NCI-H524 (cell line): ENCODE measurements at places on chromosomes 7 and 10.
A peak's percentile ranks its signal among the peaks of the same experiment; 100 is the strongest.

DNA sequence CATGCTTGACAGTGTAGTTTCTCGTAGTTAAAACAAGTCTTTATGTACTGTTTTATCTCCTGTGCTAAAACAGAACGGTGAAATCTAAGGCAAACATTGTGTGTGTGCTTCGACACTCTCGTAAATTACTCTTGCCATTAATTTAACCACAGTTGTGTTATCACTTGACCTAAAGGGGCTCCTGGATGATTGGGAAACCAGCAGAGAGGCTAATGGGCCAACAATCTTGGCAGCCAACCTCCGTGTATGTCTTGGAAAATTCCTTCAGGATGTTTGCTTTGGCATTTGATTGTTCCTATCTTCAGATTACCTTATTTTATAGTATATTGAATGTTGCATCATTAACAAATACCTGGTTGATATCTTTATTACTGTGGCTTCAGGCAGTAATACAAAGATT lies 409.5 kb downstream of the SDK1 start:
- DNase-seq = no peak

DNA sequence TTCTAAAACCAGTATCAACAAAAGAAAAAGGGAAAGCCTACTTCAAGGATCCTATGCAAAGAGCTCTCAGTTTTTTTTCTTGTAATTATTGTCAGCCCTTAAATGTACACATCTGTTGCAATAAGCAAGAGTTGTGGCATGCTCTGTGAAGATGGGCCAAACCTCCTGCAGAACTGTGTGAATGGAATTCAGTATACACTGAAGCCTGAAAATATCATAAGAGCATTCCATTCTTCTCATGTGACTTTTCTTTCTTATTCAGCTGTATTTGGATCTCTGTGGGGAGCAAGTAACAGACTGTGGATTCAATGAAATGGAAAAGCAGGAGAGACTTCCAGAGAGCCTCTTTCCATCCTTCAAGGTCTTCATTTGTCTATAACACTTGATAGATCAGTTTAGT lies 130.7 kb downstream of the SAMD9 start:
- no peak for DNase-seq

- DNase-seq = no peak
Observed at GRCh38 chr10:112970021-112970420, 20.0 kb downstream of the TCF7L2 start.

- no peak for DNase-seq
Observed at GRCh38 chr7:114574384-114574783, 159.8 kb downstream of the FOXP2 start.

GRCh38 chr10:124722798-124723783 lies 21.1 kb downstream of the FAM53B start:
- no peak for DNase-seq

DNA sequence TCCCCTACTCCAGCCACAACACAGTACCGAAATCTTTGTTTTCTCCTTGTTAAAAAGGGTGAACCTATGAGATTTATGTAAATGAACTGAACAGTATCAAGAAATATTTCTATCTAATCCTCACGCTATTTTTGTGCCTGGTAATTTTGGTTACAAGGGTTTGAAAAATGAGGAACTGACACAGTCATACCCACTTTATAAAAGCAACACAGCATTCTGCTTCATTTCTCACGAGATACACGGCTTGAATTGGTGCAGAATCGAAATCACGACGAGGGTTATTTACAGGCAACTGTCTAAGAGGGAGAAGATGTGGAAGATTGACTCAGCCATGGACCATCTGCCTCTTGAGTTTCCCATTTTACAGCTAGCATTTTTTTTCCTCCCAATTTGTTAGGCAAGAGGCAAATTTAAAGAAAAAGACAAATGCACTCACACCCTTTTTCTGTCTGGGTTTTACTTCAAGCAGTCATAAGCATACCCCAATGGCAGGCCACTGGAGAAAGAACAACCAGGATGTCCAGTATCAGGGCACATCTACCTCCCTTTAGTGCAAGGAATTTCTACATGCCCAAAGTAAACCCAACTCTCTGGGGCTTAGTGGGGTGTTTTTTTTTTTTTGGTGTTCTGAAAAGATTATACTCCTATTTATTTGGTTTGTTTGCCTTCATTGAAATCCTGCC lies 108.1 kb downstream of the ITGB8 start:
- no peak for DNase-seq

GRCh38 chr10:49560526-49560925 lies 21.6 kb upstream of the ERCC6 start:
- no peak for DNase-seq

DNA sequence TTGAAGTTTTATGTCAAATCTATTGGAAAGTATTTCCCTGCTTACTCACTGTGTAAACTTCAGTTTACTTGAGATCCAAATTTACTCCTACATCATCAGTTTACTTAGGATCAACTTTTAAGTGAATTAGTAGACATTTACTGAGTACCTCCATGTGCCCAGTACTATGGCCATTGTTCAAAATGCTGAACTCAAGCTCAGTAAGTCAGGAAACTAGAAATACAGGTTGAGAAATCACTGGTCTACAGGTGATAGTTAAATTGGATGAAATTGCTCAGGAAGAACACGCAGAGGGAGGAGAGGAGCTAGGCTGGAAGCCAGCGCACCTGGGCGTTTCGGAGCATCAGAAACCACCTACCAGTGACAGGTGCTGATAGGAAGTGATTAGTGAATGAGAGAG lies 25.5 kb upstream of the EBLN1 start:
- no peak for DNase-seq

GRCh38 chr10:30911303-30911863 lies 120.3 kb downstream of the ZNF438 start:
- no peak for DNase-seq

- DNase-seq = no peak
Observed at GRCh38 chr10:123556736-123557135, 109.4 kb upstream of the GPR26 start.

DNA sequence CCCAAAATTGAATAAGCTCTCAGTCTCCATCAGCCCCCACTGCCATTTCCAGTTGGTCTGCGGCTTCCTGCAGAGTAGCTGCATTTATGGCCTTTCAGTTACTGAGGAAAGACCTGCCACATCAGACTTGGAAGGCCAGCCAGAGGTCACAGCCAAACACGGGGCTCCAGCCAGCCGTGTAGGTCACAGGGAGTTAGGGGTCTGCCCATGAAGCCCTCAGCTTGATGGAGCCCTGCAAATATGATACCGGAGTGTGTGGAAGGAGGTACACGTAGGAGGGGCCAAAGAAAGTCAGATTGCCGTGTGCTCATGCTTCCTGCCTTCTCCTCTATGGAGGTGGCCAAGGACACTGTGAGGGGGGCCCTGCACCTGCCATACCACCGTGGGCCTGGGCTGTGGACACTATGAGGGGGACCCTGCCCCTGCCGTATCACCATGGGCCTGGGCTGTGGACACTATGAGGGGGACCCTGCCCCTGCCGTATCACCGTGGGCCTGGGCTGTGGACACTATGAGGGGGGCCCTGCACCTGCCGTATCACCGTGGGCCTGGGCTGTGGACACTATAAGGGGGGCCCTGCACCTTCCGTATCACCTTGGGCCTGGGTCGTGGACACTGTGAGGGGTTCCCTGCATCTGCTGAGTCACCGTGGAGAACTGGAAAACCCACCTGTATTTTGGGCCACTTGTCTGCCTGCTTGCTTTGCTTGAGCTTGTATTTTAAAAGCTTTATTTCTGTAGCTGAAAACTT lies 335.7 kb upstream of the SHH start:
- no peak for DNase-seq

DNA sequence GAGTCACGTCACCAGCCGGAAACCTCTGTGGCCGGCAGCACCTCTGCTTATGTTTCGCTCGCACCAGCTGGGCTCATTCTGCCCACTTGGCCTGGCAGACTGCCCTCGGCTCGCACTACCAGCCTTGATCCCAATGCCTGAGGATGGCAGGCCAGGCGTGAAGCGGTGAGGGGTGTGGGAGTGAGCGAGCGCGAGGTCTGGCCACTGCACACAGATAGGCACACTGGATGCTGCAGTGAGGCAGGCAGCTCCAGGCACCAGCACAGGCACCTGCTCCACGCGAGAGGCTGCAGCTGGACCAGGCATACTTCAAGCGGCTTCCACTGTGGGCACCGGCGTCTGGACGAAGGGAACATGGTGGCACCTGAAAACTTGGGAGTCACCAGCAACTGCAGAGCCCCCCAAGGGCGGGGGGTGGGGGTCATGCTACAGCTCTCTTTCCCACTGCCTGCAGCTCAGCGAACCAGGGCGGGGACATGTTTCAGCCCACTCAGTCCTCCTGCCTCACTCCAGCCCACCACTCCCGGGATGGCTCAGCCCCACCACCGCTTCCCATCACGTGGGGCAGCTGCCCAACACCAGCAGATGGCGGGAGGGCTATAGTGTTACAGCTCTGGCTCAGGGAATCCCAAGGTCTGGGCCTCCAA lies 5.4 kb upstream of the DMTF1 start:
- DNase-seq = peak; percentile 90

GRCh38 chr10:77501846-77502261 lies 135.8 kb downstream of the KCNMA1 start:
- no peak for DNase-seq

GRCh38 chr7:6012355-6013104 lies 3.5 kb downstream of the AIMP2 start:
- no peak for DNase-seq

- DNase-seq = no peak
Observed at GRCh38 chr10:62626817-62627216, 177.7 kb upstream of the ADO start.
